ACHN (cell line): ENCODE measurements at places on chromosomes 11 and 22.

- DNase-seq: no peak
Measured at GRCh38 chr11:94117871-94118270, 10.8 kb upstream of the PANX1 start.

DNA sequence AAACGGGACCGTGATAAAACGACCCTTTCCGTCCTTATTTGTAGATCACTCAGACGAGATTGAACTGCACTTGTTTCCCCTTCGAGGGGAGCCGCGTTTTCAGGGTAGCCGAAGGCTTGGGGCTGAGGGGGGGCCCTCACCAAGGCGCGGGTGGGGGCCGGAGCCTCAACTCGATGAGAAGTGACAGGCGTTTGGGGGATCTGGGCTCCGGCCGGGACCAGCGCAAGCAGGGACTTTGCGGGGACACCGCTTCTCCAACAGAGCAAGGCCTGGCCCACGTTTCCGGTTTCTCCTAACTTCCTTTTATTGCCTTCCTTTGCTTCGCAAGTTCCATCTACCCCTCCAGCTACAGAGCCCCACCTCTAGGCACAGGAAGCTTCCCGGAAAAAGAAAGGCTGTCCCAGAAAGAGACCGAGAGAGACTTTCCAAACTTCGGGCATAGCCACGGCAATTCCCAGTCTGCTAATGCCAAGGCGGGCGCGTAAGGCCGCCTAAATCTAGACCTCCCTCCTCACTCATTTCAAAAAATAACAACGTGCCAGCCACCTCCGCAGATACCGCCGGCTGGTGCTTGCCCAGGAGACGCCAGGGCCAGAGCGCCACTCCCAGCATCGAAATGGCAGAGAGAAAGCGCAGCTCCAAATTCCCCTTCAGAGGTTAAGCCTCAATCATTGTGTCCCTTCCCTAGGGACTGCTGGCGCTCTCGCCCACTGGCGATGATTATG is 6.6 kb downstream of the PAX6 start:
- no peak for DNase-seq

GRCh38 chr22:33909911-33910310 is 10.4 kb downstream of the LARGE1 start:
- DNase-seq: no peak

DNA sequence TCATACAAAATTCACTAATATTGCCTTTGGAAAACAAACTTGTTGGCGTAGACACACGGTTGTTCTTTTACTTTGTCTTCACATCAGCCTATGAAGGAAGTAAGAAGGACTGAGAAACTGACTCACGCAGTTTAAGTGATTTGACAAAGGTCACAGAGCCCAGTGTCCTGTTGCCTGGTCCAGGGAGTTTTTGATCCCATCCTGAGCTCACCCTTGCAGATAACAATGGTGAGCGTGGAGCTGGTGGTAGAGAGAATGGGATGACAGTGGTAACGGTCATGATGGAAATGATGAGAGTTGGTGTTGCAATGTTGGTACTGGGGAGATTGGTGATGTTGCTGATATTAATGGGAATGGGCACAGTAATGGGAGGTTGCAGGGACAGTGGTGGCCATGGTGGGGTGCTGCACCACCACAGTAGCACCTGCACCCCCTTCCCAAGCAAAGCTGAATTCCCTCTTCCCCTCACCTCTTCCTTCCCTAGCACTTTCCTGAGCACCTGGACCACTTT is 22.0 kb downstream of the CREB3L1 start:
- DNase-seq: no peak

DNA sequence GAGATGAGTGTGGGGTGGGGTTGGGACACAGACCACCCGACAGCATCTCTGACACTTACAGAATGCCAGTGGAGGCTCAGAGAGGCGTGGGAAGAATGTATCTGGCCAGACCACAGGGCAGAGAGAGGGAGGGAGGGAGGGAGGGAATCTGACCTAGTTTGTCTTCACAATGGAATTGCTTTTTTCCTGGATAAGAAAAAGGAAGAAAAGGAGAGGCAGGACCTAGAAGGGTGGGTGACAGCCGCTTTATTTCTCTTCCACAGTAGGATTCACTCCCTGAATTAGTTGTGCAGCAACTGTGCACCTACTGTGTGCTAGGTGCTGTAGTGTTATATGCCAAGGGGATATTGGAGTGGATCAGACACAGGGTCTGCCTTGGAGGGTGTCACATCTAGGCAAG is 3.7 kb downstream of the KCNK4 start:
- DNase-seq: no peak

GRCh38 chr11:94603587-94603986 is 36.4 kb downstream of the PIWIL4 start:
- DNase-seq: no peak
